ENCODE measurements at places on chromosomes 3 and 15. TPM values are rescaled to one million over a fixed set of nuclear protein-coding genes. Genes with fewer than 3 reads are reported as not detected.

The PLSCR4 gene
- 16.4 TPM for total RNA-seq

The DPPA2 gene
- total RNA-seq = not detected

The TTLL13 gene
- total RNA-seq = 0.21 TPM

The SLC2A2 gene
- total RNA-seq = not detected

The IMPG2 gene
- 0.24 TPM for total RNA-seq

The MGLL gene
- 48.7 TPM for total RNA-seq

The GNAT1 gene
- not detected for total RNA-seq

The KCNAB1 gene
- 1.5 TPM for total RNA-seq

The SNX1 gene
- 96.6 TPM for total RNA-seq

The ADCY5 gene
- total RNA-seq = 1.4 TPM

The RTP3 gene
- not detected for total RNA-seq

The ZNF501 gene
- 1.4 TPM for total RNA-seq

The CCR3 gene
- total RNA-seq = not detected

The SYNPR gene
- total RNA-seq = not detected

The SOX14 gene
- total RNA-seq = not detected

The RAD51 gene
- 1.5 TPM for total RNA-seq

The LRRN1 gene
- total RNA-seq = 3.9 TPM

The SERINC4 gene
- 0.62 TPM for total RNA-seq

The ACOX2 gene
- 9.1 TPM for total RNA-seq

The PLA2G4E gene
- total RNA-seq = 47.9 TPM
